GF-D8 (cell line): ENCODE measurements at places on chromosomes 12 and 14.

GRCh38 chr12:6336889-6337853 is 4.7 kb downstream of the TNFRSF1A start:
- DNase-seq: peak; percentile 85

DNA sequence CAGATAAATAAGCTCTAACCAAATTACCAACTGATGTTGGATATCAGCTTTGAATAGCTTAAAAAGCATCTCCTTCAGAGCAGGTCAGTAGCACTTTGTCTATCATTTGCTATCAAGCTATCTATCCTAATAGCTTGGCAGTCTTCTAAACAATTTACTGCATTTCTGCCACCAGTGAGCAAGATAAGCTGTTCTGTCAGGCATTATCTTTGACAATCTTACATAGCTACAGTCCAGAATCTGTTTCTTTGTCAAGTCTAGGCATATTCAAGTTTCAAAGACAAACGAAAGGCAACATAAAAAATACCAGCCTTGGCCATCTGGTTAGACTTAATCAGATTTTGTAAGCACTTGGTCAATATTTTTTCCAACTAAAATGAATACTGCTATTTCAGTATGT is 5.6 kb downstream of the ARMH4 start:
- DNase-seq: no peak

DNA sequence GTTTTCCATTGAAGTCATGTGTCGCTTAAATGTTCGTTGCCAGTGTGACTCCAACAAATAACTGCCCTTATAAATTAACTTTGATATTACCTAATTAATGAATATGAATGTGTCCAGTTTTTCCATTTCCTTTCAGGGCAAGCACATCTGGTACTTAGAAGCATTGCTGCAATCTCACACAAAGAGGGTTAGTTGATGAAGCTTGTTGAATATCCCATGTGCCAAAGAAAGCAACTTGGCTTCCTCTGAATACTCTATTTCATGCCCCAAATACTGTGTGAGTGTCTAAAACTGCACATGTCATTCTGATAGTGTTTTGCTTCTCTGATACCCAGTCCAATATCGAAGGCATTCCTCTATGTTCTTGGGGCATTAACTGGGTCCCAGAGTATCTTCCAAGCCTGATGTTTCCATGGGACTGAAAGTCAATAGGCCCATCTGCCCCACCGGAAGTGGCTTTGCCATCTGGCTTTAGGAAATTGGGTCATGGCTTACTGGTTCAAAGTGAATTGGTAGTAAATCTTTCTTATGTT is 75.8 kb upstream of the CNTN1 start:
- DNase-seq: no peak

DNA sequence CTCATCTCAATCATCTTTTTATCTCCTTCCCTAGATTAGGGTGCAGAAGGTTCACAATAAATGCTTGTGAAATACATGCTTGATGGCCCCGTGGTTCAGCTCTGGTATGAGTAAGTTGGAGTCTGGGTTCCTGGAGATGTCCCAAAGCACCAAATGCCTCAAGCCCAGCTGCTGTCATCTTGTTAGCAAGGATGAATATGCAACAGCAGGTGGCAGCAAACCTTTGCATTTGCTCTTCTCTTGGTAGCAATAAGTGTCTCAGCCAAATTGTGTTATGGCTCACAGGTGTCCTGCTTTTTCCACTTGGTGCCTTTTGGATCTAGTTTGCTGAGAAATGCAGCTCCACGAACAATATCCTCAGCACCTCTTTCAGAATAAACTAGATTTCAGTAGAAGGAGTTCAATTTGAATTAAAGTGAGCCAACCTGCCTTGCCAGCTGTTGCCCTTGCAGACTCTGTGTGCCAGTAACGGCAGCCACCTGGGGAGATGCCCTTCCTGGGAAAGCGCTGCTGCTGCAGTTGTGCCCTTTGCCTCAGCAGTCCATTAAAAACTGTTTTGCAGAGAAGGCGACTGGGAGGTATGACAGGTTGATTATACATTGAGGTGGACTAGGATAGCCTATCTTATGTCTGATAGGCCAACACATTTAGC is 417.3 kb downstream of the SNAPC1 start:
- DNase-seq: no peak

DNA sequence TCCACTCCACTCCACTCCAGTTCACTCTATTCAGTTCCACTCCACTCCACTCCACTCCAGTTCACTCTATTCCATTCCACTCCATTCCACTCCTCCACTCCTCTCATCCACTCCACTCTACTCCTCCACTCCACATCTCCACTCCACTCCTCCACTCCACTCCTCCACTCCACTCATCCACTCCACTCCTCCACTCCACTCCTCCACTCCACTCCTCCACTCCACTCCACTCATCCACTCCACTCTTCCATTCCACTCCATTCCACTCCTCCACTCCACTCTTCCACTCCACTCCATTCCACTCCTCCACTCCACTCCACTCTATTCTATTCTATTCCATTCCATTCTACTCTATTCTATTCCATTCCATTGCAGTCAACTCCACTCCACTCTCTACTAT is 9.8 kb downstream of the SERPINA5 start:
- no peak for DNase-seq

- DNase-seq: no peak
Observed at GRCh38 chr14:71321574-71322315, 414.5 kb downstream of the PCNX1 start.

- DNase-seq: no peak
Observed at GRCh38 chr14:34237081-34237480, 225.0 kb downstream of the SPTSSA start.

DNA sequence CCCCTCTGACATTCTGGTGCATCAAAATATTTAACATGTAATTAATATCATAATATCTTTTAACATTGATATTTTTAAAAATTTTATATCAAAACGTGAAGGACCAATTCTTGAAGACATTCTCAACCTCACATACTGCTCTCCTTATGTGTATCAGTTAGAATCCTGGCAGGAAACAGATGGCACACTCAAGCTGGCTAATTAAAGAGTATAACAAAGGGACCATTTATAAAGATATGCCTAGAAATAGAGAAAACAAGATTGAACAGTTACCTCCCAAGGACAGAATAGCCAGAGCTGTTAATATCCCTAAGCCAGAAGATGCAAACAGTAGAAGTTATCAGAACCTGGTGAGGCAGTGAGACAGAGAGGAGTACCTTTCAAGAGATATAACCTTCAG is 368.7 kb downstream of the NELL2 start:
- DNase-seq: no peak

- DNase-seq: no peak
Observed at GRCh38 chr14:37641117-37641516, 45.7 kb downstream of the TTC6 start.

DNA sequence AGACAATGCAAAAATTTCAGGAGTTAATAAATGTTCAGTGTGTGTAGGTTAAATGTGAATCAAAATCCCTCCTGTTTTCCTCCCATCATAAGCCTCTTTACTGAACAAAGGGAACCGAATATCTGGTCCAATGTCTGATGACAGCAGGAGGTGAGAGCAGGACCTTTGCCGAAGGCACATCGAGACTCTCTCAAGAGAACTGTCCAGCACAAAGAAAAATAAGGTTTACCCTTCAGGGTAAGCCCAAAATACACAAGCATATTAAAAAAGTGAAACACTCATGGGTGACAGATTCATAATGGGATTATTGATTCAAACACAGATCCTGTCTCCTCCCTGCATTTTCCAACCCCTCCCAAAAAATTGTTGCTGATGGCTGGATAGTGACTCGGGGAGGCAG is 4.2 kb upstream of the VSX2 start:
- DNase-seq: no peak

DNA sequence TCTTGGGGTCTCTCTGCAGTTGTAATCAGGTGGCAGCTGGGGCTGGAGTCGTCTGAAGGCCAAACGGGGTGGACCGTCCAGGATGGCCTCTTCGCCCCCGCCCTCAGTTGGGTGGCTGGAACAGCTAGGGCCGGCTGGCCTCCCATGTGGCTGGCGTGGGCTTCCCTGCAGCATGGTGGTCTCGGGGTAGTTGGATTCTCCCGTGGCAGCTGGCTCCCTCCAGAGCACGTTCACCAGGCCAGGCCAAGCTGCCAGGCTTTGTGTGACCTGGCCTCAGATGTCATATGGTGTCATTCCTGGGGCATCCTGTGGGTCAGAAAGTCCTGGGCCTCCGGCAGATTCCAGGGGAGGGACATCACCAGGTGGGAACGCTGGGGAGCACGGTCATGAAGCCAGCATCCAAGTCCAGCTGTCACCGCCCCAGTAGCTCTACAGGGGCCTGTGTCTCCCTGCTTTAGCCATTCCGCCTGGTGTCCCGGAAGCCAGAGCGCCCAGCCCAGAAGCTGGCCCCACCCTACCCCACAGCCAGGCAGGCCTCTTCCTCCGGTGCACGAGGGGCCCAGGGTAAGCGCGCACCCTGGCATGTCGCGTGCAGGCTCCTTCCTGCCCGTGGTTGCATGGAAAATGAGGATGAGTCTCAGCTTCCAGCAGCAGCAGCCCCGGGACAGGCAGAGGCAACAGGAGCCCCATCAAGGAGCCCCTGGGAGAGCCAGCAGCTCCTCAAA is 1.3 kb upstream of the NUDT14 start:
- no peak for DNase-seq

DNA sequence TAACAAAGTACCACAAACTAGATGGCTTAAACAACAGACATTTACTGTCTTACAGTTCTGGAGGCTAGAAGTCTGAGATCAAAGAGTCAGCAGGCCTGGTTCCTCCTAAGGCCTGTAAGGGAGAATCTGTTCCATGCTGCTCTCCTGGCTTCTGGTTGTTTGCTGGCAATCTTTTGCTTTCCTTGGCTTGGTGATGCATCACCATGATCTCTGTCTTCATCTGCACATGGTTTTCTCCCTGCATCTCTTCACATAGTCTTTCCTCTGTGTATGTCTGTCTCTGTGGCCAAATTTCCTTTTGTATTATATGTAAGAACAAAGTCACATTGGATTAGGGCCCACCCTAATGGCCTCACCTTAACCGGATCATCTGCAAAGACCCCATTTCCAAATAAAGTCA is 168.5 kb downstream of the CAPZA3 start:
- no peak for DNase-seq

GRCh38 chr12:203074-203461 is 10.9 kb downstream of the SLC6A12 start:
- DNase-seq: no peak

- DNase-seq: no peak
Observed at GRCh38 chr12:25245491-25245890, 5.2 kb downstream of the KRAS start.

DNA sequence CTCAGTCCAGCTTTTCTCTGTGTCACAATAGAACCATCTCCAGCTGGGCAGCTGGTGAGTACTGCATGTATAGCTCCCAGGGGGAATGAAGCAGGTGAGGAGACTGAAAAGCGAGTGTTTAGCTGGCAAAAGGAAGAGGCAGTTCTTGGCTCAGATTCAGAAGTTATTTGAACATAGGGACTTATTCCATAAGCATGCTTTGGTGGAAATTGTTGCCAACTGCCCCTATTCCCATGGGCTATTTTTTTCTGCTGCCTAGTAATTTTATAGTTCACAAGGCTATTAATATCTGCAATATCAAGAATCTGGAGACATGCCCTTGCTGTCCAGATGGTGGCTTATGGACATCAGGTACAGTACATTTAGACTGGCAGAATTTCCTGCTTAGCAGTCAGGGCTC is 1112.7 kb downstream of the LRFN5 start:
- DNase-seq: no peak

- no peak for DNase-seq
Observed at GRCh38 chr12:7844116-7844515, 28.6 kb downstream of the SLC2A14 start.

DNA sequence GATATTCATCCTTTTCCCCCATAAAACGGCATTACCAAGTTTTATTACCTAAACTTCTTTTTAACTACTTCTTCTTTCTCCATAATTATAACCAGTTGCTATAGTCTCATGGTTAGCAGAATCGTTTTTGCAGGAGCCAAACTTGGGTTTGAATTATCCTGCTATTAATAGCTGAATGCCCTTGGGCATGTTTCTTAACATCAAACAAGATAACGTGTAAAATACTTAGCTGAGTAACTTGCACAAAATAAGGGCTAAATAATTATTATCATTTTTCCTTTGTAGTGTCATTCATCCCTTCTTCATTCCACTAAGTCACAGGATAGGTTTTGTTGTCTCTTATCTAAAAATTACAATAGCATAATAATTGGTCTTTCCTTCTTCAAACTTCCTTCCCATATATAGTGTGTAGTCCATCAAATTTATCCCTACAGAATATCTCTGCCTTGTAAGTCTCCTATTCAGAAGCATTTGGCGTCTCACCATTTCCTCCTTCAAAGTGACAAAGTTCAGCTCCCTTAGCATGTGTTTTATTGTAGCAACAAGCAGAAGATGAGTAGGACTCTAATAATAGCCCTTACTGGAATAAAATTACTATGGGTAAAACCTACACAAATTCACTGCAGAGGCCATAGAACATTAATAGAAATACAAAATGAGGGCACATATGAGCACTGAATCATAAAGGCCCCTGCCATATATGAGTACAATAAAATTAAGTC is 63.8 kb downstream of the FAR2 start:
- DNase-seq: no peak

DNA sequence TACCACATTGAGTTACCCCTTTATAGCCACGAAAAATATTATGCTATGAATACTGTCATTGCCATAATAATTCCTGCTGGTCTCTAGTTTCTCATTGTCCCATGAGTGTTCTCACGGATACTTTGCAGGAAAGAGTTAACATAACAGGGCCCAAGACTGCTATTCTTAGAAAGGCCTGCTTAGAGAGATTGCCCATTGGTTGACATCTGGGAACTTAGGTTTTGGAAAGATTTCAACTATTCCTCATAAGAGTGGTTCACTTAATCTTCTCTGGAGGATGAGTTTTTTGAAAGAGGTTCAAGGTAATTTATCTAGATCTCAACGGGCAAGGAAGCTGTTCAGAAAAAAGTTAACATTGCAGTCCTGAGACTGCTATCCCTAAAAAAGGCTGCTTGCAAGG is 18.4 kb upstream of the PRPF39 start:
- no peak for DNase-seq

DNA sequence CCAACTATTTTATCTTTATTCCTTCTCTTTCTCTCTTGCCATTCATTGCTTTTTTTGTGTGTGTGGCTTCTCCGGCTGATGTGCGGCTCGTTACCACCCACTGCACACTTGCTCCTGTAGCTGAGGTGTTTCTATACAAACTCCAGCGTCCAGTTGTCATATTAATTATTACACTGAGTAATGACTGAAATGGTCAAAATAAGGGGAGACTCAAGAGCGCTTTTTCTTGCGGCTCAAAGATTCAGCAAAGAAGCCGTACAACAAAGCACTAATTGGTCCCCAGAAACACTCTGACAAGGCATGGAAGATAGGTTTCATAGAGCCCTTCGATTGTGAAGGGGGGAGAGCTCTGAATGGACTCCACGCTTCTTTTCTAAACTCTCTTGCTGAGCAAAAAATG is 5.6 kb upstream of the ASCL1 start:
- no peak for DNase-seq
